ENCODE measurements at places on chromosomes 4 and X.

DNA sequence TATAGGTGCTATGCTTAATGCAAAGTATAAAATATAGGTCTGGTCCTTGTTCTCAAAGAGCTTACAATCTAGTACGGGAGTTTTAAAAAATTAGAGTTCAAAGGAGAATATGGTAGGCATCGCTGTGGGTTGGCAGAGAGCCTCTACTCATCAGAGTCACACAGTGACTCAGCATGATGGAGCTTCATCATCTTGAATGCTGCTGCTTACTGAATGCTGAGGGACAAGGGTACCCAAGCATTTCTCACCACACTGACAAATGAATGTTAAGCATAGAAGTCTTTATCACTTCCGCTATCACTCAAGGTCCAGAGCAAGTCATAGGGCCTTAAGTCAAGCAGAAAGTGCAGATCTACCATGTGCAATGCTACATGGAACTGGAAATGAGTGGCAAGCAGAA is 268.6 kb upstream of the IGFBP7 start:
- no peak overlapping the region for H3K27ac ChIP-seq
- H3K4me3 ChIP-seq, result no peak overlapping the region
- no peaks in the 10 kb centered on the region for H3K27me3 ChIP-seq
- H3K36me3 ChIP-seq, result no peaks in the 10 kb centered on the region

GRCh38 chrX:104118765-104119164 is 6.4 kb downstream of the ZCCHC18 start:
- H3K27me3 ChIP-seq, result peaks cover 3% of the 10 kb centered on the region
- DNase-seq, result no peak
- H3K36me3 ChIP-seq, result no peaks in the 10 kb centered on the region

GRCh38 chrX:67726018-67726417 is 182.2 kb downstream of the AR start:
- no peak overlapping the region for H3K27ac ChIP-seq
- H3K27me3 ChIP-seq, result no peaks in the 10 kb centered on the region
- H3K4me3 ChIP-seq, result no peak overlapping the region
- H3K36me3 ChIP-seq, result no peaks in the 10 kb centered on the region
- peaks cover 3% of the 10 kb centered on the region for H3K4me1 ChIP-seq

DNA sequence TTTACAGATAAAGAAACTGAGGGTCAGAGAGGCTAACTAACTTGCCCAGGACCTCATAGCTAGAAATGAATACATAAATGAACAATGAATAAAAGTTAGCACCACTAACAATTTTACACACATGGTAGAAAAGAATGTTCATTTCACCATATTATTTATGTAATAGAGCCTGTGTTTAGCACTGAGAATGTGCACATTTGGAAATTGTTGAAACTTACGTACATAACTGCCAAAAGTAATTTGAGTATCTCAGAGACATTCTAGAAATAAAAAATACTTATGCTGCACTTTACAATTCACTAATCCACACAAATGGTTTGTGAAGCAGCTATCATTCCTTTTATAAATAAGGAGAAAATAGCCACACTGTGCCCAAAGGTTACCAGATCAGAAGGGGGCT is 9.9 kb downstream of the CASK start:
- H3K4me1 ChIP-seq, result peaks cover 27% of the 10 kb centered on the region
- DNase-seq, result no peak
- peaks cover 18% of the 10 kb centered on the region for H3K36me3 ChIP-seq
- no peak overlapping the region for H3K27ac ChIP-seq
- H3K27me3 ChIP-seq, result no peaks in the 10 kb centered on the region

GRCh38 chrX:1564750-1565683 is 26.4 kb upstream of the AKAP17A start:
- peak; percentile 8 for DNase-seq
- peaks cover 4% of the 10 kb centered on the region for H3K36me3 ChIP-seq
- peak overlapping the region; percentile 30 for H3K4me3 ChIP-seq
- H3K27me3 ChIP-seq, result peaks cover 6% of the 10 kb centered on the region
- no peak overlapping the region for H3K27ac ChIP-seq
- H3K4me1 ChIP-seq, result peaks cover 33% of the 10 kb centered on the region

DNA sequence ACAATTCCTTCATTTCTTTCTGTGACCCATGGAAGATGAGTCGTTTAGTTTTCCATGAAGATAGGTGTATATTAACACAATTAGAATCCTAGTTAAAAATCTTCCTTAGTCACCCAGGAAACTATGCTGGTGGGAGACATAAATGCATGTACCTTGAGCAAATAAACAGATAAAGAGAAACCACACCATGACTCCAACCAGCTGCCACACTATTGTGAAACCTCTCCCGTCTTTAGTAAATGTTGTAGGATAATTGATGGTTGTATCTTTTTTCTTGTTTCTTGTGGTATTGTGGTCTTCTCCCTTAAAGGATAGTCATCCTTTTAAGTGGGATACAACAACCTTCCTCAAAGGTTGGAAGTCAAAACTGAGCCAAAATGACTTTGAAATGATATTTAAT is 103.8 kb upstream of the LEF1 start:
- no peak overlapping the region for H3K4me3 ChIP-seq
- DNase-seq, result no peak
- H3K27ac ChIP-seq, result no peak overlapping the region
- peaks cover 2% of the 10 kb centered on the region for H3K4me1 ChIP-seq

GRCh38 chrX:69504626-69505612 is 793 bp downstream of the NALF2 start:
- no peaks in the 10 kb centered on the region for H3K4me1 ChIP-seq
- H3K27ac ChIP-seq, result no peak overlapping the region
- no peak overlapping the region for H3K4me3 ChIP-seq
- H3K27me3 ChIP-seq, result peaks cover 17% of the 10 kb centered on the region
- no peaks in the 10 kb centered on the region for H3K36me3 ChIP-seq

GRCh38 chr4:26081795-26082498 is 167.9 kb downstream of the SMIM20 start:
- no peaks in the 10 kb centered on the region for H3K27me3 ChIP-seq
- peak overlapping the region; percentile 93 for H3K27ac ChIP-seq
- H3K36me3 ChIP-seq, result peaks cover 27% of the 10 kb centered on the region
- no peak for DNase-seq
- no peak overlapping the region for H3K4me3 ChIP-seq

GRCh38 chr4:113209652-113210320 is 160.3 kb downstream of the ANK2 start:
- no peak overlapping the region for H3K27ac ChIP-seq
- no peak for DNase-seq
- H3K4me1 ChIP-seq, result no peaks in the 10 kb centered on the region
- H3K36me3 ChIP-seq, result no peaks in the 10 kb centered on the region
- H3K4me3 ChIP-seq, result no peak overlapping the region

GRCh38 chr4:169811476-169811875 is 53.7 kb upstream of the HPF1 start:
- H3K4me1 ChIP-seq, result peaks cover 2% of the 10 kb centered on the region
- no peak for DNase-seq
- H3K4me3 ChIP-seq, result no peak overlapping the region
- H3K27ac ChIP-seq, result no peak overlapping the region

- DNase-seq, result no peak
- no peaks in the 10 kb centered on the region for H3K36me3 ChIP-seq
- H3K4me1 ChIP-seq, result no peaks in the 10 kb centered on the region
- no peak overlapping the region for H3K27ac ChIP-seq
- peaks cover 1% of the 10 kb centered on the region for H3K27me3 ChIP-seq
These were observed 120.2 kb upstream of the PJA1 start for GRCh38 chrX:69285401-69285877.

DNA sequence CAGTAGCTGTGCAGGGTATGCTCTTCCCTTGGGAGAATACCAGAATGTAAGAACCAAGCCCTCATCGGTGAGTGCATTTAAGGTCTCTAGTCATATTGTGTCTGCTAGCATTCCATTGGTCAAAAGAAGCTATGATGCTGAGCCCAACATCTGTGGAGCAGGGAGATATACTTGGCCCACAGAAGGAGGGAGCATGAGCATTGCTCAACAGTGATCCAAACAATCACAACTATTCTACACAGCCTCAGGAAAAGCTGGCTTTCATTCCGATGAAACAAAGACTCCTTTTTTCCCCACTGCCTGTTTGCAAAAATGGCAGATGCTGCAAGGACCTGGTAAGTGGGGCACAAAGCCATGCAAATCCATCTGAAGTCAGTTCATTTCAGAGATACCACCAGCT is 80.6 kb upstream of the DHX15 start:
- H3K4me3 ChIP-seq, result no peak overlapping the region
- H3K27ac ChIP-seq, result no peak overlapping the region
- peaks cover 2% of the 10 kb centered on the region for H3K27me3 ChIP-seq
- H3K36me3 ChIP-seq, result no peaks in the 10 kb centered on the region
- H3K4me1 ChIP-seq, result no peaks in the 10 kb centered on the region

DNA sequence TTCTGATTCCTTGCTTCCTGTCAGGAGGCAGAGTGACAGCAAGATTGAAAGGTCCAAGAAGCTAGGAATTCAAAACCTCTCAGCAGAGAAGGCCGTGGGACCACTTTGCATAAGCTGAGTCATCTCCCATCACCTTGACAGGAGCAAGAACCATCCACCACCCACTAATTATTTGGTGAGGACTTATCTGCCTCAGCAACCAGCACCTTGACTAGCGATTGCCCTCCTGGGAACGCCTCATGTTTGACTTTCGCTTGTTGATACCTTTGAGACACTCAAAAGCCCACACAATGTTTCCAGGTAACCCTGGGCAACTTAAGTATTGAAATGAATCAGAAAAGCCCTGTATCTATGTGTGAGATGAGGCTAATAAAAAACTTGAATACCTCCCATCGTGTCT is 233.5 kb upstream of the GYPA start:
- no peak for DNase-seq
- H3K4me1 ChIP-seq, result no peaks in the 10 kb centered on the region
- H3K4me3 ChIP-seq, result no peak overlapping the region
- no peak overlapping the region for H3K27ac ChIP-seq
- H3K36me3 ChIP-seq, result no peaks in the 10 kb centered on the region
- H3K27me3 ChIP-seq, result no peaks in the 10 kb centered on the region

GRCh38 chr4:69497076-69497475 is 1.4 kb upstream of the UGT2B4 start:
- no peak overlapping the region for H3K4me3 ChIP-seq
- no peaks in the 10 kb centered on the region for H3K36me3 ChIP-seq
- no peak for DNase-seq
- H3K4me1 ChIP-seq, result no peaks in the 10 kb centered on the region
- H3K27me3 ChIP-seq, result no peaks in the 10 kb centered on the region
- H3K27ac ChIP-seq, result no peak overlapping the region

- no peaks in the 10 kb centered on the region for H3K36me3 ChIP-seq
- H3K4me1 ChIP-seq, result no peaks in the 10 kb centered on the region
- no peak overlapping the region for H3K27ac ChIP-seq
- no peak overlapping the region for H3K4me3 ChIP-seq
- peaks cover 2% of the 10 kb centered on the region for H3K27me3 ChIP-seq
- no peak for DNase-seq
These were observed 22.2 kb downstream of the CCDC149 start for GRCh38 chr4:24890561-24891126.

DNA sequence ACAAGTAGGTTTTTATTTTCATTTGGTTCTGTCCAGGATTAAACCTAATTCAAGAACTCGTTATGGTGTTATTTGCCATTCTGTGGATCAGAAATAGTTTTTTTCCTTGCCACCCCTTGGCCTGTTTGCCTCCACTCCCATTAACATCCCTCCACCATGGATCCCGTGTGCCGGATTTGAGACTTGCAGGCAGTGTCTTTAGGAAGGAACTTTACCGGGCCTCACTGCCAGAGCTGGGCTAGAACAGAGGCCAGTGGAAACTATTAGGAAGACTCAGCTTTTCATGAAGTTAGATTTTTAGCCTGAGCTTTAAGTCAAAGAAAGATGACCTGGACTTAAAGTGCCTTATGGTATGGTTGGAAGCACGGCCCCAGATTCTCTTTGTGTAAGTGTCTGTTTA is 2.4 kb downstream of the KLHL2 start:
- DNase-seq, result no peak
- H3K36me3 ChIP-seq, result peaks cover 31% of the 10 kb centered on the region
- no peak overlapping the region for H3K27ac ChIP-seq
